ENCODE measurements at places on chromosomes 3 and 15.

GRCh38 chr15:58479941-58480340 lies 48.1 kb downstream of the LIPC start:
- DNase-seq, result no peak

- DNase-seq, result no peak
Observed at GRCh38 chr3:113783980-113784379, 37.1 kb downstream of the ATP6V1A start.

GRCh38 chr3:115469649-115470048 lies 153.7 kb upstream of the GAP43 start:
- peak; percentile 73 for DNase-seq

GRCh38 chr3:20890111-20890519 lies 704.1 kb upstream of the SGO1 start:
- DNase-seq, result no peak

- DNase-seq, result no peak
Observed at GRCh38 chr15:48592933-48593332, 52.6 kb downstream of the FBN1 start.

DNA sequence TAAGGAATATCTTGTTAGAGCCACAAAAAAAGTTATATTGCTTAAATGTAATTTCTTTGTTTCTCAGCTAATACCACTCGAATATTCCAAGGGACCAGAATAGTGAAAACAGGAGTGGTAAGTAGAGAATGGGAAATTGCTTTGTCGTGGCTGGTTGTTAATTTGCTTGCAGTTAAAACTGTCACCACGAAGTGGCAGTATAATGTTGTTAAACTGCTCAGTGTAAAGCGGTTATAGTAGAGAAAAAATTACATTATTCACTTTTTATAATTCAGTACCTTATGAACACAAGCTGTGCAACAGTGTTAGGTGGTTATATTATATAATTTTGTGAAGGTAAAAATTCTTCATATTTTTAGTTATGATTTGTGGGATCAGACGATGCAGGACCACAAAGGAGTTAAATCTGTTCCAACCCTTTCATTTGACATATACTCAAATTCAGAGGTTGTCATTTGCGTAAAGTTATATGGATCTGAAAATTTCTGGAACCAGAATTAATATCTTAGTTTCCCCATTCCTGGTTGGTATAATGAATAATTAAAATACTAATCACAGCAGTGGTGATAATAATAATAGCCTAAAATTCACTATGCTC lies 171.8 kb downstream of the FEZF2 start:
- peak; percentile 15 for DNase-seq

DNA sequence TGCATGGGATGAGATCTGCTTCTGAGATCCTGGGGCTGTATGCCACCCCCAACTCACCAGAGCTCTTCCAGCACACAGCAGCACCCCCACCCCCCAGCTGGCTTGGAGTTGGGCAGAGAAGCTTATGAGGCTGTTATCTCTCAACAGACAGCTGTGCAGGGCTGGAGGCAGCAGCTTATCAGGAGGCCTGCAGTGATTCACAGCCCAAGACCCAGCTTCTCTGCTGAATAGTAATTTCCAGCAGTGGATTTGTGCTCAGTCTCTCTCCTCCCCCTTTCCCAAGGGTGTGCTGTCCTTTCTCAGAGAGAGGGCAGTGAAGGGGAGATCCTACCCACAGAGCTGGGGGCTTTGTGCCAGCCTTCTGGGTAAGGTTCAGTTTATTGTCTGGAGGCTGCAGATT lies 2.1 kb downstream of the RPP25 start:
- no peak for DNase-seq

DNA sequence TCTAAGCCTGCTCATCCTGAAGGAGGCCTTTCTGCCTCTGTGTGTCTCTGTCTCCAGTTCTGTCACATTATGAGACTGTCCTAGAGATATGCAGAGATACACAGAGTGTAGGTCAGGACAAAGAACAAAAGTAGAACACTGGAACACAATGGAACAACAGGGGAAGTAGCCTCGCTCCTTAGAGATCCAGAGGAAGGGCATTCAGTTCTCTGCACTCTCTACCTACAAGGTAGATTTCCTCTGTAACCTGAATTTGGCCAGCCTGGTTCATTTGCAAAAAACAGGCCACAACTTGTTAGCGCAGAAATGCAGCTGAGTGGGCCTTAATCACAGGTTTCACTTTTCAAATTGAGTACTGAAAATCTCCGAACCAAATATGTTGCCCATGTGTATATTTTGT lies 19.4 kb downstream of the NEK10 start:
- no peak for DNase-seq

DNA sequence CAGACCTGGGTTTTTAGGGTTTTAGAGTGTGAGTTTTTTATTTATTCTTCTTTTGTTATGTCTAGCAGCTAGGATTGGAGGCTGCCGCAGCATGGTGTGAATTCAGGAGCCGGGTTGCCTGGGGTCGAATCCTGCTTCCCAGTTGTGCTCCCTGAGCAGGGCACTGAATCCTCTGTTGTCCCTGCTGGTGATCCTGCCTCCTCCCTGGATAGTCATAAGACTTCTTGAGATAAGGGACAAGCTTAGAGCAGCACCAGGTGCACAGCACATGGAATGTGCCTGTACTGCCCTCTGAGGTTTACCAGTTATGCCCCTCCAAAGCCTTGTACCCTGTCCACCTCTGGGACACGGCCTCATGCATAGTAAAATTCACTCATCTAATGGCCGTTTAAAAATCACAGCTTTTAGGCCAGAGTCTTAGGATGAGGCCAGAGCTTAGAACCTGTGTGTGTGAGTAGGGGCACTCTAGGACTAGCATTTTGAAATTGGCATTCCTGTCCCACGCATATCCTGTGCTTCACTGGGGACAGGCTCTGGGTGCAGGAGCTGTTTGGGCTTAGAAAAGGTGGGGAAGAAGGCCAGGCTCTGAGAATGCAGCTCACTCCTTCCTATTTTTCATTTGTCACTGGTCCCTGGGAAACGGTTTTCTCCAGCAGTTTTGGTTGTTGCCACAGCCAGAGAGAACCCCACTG lies 47.7 kb downstream of the CHCHD6 start:
- no peak for DNase-seq

- no peak for DNase-seq
Observed at GRCh38 chr3:167772992-167773391, 37.5 kb downstream of the SERPINI1 start.

DNA sequence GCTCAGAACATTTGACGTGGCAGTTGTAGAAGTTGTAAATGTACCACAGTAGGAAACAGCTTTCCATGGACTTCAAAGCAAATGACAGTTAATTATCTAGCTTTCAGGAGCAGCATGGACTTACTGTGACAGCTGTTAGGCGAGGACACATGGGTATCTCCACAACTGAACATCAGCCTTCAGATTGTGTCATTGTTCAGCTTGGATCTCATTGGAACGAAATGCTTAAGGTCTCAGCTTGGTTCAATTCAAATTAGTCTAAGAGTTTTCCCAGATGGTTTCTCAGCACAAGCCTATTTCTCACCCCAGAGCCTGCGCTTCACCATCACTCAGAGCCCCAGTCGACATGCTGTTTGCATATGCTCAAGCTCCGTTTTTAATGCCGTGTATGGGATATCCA lies 21.1 kb upstream of the GYG1 start:
- DNase-seq, result no peak

DNA sequence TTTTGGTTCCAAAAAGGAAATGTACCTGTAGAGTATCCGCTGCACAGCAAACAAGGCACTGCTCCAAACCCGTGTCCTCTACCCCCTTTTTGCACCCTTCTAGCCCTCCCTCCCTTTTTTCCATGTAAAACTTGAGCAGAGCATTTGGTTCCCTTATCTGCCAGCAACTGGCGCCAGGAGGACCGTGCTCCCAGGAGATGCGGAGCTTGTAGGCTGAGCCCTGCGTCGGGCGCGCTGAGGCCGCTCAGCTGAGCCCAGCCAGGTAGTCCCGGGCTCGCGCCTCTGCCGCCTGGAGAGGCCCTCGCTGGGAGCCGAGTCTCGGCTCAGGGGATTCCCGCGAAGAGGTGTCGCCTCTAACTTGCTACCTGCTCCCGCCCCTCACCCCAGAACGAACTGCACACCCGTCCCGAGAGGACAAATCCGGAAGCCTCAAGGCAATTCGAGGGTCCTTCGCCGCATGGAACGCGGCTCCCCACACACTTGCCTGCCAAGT lies 575 bp downstream of the TRPM7 start:
- no peak for DNase-seq

DNA sequence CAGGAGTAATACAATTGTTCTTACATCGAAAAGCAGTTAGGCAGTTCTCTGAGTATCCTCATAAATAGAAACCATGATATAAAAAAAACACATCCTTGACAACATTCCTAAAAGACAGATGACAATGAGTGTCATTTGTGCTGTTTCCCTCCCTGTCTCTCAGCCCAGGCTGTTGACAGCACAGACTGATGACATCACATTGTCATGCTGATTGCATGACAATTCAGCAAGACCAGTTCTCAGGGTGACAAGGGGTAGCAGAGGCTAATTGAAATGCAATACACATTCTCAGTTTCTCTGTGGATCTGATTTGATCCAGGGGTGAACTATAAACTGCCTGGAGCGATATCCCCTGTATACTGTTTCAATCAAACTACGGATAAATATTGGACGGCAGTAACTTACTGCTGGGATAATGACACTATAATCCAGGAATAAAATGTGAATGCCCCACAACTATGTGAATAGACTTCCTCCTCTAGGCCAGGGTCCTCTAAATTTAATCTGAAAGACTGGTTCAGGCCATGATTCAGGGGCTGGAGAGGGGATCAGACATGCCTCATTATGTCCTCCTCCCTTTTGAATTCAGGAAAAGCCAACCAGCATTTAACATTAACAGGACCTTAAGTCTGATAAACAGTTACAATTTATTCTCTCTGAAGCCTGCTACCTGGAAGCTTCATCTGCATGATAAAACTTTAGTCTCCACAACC lies 16.7 kb upstream of the EIF1B start:
- DNase-seq, result no peak

DNA sequence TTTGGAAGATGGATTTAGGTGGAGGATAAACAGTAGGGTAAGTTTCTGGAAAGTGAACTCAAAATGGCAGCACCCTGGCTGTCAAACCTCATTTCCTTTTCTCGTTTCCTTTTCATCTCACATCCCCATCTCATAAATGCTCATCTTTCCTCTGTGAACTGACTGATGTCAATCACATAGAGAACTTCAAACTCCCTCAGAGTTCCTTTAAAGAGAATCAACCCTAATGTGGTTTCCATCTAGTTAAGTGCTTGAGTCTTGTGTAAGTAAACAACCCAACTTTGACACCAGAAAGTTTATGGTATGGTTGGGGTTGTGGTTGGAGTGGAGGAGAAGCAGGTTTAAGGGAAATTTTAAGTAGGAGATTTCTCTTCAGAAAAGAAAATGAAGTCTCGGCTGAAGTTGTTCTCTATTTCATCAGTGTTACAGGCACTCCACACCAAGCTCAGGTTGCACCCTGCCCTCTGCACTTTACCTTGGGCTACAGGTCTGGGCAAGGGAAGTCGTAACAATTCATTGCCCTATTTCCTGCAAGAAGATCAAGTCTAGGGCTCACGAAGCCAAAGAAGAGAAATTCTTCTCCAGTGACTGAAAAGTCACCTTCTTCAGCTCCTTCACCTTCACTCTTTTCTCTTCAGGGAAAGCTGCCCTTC lies 34.4 kb upstream of the TNIK start:
- DNase-seq, result no peak

DNA sequence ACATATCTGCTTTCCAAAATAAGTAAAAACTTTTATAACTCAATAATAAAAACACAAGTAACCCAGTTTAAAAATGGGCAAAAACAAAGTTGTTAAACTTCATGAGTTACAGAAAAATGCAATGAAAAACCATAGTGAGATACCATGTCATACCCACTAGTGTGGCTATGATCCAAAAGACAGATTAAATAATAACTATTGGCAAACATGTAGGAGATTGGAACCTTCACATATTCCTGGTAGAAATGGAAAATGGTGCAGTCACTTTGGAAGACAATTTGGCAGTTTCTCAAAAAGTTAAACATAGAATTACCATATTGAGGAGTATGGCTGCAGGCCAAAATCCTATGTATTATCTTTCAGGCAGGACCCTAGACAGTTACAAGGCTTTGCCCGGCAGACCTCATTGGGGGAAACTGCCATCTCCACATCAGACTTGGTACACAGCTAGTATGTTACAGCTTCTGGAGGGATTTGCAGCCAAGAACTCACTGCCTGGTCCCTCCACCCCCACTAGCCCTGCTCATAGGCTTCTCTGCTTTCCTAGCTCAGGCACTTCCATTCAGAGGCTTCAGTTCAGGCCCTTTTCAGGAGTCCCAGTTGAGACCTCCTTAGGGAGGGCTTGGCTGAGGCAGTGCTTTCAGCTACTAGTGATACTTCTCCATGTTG lies 147.8 kb downstream of the NEK10 start:
- DNase-seq, result no peak

GRCh38 chr15:101193120-101193644 lies 58.7 kb downstream of the CHSY1 start:
- no peak for DNase-seq

All from NCI-H1092 (cell line).